CD4-positive, alpha-beta T cell treated with Interleukin-6 at 100 ng/mL for 8 hours (primary cell): ENCODE measurements at places on chromosomes 1 and 21.
A peak's percentile ranks its signal among the peaks of the same experiment; 100 is the strongest.

DNA sequence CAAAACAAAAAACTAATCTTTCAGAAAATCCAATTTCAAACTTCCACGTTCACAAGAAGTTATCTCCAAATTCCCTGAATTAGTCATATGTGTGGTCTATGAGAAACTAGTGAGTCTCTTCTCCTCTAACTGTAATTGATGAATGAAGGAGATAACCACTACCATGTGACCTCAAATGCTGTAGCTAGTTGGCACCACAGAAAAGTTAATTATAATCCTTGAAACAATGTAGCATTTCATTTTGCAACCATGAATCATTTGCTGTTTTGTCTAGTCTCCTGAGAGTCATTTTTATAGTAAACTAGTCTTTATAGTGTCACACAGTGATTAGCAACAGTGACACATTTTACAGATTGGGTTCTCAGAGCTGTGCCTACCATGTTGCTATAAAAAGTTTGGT, 287.5 kb downstream of the LRRIQ3 start:
- DNase-seq, result no peak

GRCh38 chr1:186503190-186503589, 42.3 kb upstream of the PDC start:
- DNase-seq, result no peak

DNA sequence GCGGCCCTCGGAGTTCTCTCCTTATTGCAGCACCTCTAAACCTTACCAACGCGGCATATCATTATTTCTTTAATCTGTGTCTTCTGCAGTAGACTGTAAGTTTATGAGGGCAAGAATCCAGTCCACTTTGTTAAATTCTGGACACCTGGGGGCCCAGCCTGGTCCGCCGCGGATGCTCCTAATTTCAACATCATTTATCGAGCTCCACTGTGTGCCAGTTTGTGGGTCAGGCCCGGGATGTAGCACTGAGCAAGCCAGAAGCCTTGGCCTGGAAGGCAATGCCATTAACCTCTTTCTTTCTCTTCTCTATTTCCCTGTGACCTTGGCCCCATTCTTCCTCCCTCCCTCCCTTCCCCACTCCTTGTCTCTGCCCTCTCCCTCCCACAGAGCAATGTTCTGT, 70.6 kb upstream of the CACNA1E start:
- DNase-seq, result no peak

GRCh38 chr1:117308311-117308916, 58.8 kb upstream of the MAN1A2 start:
- no peak for DNase-seq

GRCh38 chr1:10765734-10766478, 30.5 kb downstream of the CASZ1 start:
- DNase-seq, result no peak

GRCh38 chr1:100076744-100077143, 56.0 kb downstream of the SASS6 start:
- no peak for DNase-seq

- no peak for DNase-seq
These were observed 129.1 kb upstream of the NGF start for GRCh38 chr1:115467196-115467595.

- DNase-seq, result peak; percentile 32
These were observed 2.2 kb downstream of the JUN start for GRCh38 chr1:58781541-58782177.

GRCh38 chr1:156429313-156430060, 60.5 kb downstream of the RHBG start:
- no peak for DNase-seq

DNA sequence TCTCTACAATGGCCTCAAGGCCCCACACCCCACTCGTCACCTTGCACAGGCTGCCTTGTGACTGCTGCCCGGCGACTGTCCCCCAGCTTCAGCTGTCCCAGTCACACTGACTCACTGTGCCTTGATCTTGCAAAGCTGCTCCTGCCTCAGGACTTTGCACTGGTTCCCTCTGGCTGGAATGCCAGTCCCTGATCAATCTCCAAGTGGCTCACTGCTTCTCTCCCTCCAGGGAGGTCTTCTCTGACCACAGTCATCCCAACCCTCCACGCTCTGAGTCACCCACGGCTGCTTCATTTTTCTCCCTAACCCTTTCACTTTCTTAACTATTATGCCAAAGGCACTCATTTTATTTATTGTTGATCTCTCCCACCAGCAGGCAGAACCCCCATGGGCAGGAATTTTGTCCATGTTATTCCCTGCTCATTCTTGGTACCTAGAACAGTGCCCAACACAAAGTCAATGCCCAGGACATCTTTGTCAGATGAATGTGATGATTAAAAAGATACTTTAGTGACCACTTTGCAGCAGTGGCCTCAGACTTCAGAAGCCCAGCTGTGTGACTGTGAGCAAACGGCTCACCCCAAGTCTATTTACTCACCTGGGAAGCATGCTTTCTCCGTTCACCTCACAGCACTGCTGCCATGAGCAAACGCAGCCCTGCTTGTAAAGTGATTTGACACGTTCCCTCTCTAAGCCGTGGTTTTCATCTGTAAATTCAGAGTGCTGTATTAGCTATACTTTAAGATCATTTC, 53.4 kb downstream of the ZBTB18 start:
- no peak for DNase-seq

DNA sequence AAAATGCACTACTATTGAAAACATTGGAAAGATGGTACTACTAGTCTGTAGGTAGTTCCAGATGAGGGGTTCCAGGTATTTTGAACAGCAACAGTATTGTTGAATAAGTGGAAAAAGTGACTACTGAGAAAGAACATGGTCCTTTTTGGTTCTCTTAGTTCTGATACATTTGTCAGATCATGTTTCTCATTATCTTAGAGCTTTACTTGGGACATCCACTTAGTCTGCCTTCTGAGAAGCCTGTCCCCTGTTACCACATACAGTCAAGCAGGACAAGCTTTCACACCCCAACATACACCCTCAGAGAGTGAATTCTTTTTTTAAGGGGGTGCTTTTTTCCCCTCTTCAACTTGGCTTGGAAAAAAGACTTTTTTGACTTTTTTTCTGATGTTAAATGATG, 41.0 kb upstream of the MACF1 start:
- no peak for DNase-seq

DNA sequence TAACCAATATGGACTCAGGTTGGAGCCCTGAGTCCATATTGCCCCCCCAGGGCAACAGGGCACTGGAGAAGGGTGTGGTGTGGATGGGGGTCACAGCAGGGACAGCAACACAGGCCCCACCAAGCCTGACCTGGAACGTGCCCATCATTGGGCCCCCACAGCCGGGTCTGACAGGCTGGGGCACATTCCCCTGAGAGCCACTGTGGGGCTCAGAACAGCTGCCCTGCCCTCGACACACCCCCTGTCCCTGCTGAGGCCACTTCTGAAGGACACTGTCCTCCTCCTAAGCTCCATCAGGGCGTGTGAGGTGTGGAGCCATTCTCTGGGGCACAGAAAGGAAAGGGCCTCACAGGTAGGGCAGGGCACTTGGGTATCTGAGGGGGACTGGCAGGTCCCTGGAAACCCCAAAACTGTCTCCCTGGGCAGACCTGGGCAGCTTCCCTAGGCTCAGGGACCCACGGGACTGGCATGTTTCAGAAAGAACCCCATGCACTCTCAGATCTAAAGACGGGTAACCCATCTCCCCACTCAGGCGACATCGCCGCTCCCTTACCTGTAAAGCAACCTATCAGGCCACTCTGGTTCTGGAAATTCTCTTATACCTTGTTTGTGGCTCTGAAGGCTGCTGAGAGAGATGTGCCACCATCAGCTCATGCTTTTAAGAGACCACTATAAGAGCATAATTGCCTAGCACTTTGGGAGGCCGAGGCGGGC, 95.5 kb downstream of the DMRTB1 start:
- no peak for DNase-seq

DNA sequence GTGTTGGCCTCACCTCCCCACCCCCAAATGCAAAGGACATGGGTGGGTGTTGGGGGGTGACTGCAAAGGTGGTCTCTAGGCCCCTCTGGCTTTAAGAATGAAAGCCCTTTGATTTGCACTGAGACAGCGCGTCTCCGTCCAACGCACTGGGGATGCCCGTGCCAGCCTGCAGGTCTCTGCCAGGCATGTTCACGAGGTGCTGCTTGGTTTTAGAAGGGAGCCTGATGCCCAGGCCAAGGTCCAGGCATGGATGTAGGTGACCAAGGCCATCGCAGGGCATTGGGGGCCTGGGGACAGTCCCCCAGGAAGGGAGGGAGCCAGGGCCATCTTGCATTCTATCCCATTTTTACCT, 363.6 kb upstream of the VAMP3 start:
- DNase-seq, result no peak

GRCh38 chr21:37503848-37504467, 137.4 kb downstream of the DYRK1A start:
- DNase-seq, result no peak

DNA sequence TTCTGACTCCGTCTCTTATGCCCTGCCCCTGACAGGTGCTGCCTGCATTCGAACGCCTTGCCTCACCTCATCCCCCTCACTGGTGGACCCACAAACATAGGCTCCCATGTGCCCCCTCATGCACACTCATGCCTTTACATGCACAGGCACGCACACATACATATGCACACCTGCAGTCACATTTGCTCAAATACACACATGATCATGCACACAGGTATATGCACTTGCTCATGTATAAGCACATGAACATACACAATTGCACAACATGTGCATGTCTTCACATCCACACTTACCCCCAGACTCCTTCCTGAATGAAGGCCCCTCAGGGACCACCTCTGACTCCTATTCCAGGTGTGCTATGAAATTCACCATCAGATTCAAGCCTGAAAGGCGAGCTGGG, 506.9 kb downstream of the PTPRU start:
- no peak for DNase-seq

- no peak for DNase-seq
These were observed 1.8 kb downstream of the FNDC5 start for GRCh38 chr1:32868806-32869455.

- DNase-seq, result no peak
These were observed 23.9 kb downstream of the NAV1 start for GRCh38 chr1:201562659-201563405.

DNA sequence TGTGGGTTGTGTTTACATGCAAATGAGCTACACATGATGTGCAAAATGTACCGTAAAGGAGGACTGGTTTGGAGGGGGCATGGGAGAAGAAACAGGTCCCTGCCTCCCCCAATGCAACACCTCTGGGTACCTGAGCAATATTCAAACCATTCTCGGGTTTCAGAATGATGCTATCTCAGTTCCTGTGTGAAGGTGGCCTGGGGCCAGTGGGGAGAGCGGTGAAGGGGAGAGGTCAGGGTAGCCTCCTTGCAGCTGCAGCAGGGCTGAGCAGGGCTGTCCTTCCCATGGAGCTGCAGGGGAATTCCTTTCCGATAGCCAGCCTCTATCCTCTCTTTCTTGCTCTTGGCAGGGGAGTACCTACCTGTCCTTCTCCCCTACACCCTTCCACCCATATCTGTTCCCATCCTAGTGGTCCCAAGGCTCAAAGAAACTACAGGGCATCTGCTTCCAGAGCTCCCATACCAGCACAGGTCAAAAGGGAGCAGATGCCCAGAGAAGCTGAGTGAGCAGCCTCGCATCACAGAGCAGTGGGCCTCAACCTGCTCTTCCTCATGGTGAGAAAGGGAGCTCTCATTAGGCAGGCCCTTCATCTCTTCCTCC, 11.9 kb downstream of the MEF2D start:
- no peak for DNase-seq

- no peak for DNase-seq
These were observed 86.7 kb upstream of the TTC34 start for GRCh38 chr1:2887941-2888855.

GRCh38 chr1:78333502-78333901, 157.3 kb upstream of the PTGFR start:
- DNase-seq, result no peak

- no peak for DNase-seq
These were observed 14.7 kb downstream of the ADCY10 start for GRCh38 chr1:167899253-167899681.

DNA sequence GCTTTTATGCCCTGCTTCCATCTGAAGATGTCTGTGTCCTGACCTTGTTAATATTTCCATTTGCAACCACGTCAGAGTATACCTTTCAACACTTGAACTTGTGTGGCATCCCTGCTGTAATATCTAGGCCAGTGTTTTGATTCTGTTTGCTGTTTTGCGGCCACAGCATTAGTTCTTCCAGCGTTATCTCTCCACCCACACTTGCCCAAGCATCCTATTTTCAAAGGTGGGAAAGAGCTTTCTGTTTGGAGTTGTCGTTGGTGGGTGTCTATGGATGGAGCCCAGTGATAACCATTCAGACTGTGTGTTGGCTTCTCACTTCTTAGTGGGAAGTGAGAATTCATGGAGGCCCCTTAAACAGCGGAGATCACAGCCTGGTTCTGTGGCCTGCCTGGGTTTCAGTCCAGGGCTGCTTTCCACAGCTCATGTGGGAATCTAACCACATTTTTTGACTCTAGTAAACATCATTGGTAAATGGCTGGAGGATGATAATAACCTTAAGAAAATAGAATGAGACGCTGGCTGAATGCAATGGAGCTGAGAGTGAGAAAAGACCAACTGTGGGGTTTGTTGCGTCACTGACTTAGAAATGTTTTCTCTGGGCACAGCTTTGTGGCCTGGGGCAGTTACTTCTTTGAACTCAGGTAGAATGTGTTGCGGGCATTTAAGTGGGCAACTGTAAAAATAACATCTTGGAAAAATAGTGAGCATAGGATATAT, 7.6 kb downstream of the TENT5C start:
- DNase-seq, result no peak

GRCh38 chr1:33258788-33259274, 2.5 kb downstream of the ZNF362 start:
- DNase-seq, result no peak

GRCh38 chr1:180585994-180586359, 27.2 kb downstream of the OVAAL start:
- no peak for DNase-seq

- DNase-seq, result no peak
These were observed 9.2 kb downstream of the RAB29 start for GRCh38 chr1:205766038-205766437.

DNA sequence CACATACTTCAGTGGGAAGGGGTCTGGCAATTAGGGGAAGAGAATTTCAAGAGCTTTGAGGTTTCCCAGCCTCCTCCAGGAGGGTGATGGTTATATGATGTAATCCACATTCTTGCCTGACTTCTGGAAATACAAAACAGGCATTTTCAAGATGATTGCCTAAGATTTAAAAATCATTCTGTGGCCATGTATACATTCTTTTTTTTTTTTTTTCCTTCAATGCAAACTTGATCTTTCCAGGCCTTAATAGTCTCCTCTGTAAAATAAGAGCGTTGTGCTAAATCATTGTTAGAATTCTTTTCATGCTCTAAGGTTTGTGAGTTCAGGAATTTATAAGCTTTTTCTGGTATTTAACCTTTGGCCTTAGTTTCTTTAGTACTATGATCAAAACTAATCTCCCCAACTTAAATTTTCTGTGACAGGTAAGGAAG, 192.3 kb upstream of the HMCN1 start:
- no peak for DNase-seq

- no peak for DNase-seq
These were observed 160.9 kb downstream of the GPATCH2 start for GRCh38 chr1:217469983-217470382.

GRCh38 chr1:228079601-228080263, 2.8 kb upstream of the ARF1 start:
- no peak for DNase-seq

- DNase-seq, result no peak
These were observed 97.3 kb upstream of the HMCN1 start for GRCh38 chr1:185636848-185637247.

- no peak for DNase-seq
These were observed 51.0 kb upstream of the IKBKE start for GRCh38 chr1:206419250-206419649.
